ENCODE measurements at places on chromosomes 5 and 9.

DNA sequence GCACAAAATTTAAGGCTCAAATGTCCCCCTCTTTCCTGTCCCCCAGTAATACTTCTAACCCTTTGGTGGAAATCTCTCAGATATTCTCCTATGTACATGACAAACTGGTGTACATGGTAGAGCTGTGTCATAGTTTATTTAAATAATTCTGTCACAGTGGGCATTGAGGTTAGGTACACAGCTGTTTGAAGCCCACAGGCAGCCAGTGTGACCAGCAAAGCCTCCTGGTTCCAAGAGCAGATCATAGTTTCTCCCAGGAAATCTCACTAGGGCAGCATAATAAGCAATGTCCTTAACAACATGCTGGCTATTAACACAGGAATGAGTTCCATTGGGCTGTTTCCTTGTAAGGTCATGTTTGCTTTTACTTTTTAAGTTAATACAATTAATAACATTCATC, 63.9 kb downstream of the NDST1 start:
- DNase-seq, result no peak

DNA sequence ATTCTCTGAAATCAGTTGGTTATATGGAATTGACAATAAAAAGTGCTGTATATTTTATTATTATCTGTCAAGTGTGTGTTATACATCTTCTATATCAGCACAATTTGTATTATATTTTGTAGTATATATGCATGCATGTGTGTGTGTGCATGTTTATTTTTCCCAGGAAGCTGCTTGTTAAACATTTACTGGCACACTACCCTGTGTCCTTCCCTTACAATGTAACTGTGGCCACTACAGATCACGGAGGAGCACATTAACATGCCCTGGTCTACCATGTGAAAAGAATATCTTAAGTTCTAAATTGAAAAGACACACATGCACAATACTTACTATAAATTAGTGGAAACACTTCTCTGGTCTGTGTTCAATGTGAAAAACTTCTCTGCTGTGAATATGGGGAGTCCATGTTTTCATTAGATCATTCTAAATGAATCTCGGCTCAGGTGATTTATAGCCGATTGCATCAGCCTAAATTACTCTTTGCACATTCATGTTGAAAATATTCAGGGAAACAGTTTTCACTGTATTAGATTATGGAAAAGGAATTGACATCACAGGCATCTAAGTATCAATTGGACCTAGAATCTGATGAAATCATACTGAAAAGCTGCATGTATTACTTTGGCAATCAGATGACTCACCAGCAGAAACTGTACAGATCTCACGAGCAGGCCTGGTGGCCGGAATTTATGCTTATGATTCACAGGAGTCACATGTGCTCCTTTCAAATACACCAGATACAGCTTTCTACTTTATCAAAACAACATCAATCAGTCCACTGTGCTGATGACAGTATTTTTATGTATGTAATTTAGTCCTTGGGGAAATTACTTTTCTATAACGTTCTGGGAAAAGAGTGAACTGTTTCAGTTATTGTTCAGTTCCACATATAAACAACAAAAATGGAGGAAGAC, 39.4 kb downstream of the LURAP1L start:
- DNase-seq, result no peak

DNA sequence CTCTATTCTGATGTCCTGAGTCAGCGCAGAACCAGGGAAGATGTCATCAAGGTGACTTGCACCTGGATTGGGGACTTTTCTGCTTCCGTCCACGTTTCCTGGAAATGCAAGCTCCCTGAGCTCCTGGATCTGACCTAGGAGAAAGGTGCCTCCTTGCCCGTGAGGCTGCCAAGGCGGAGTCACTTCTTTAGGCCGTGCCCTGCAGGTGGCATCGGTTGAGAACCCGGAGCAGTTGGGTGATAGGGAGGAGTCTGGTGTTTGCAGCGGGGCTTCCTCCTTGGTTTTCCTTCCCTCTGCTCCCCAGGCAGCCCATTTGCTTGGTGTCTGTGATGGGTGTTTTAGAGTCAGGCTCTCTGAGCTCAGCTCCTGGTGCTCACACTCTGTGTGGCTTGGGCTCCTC, 15.2 kb downstream of the NANS start:
- no peak for DNase-seq

GRCh38 chr9:121246821-121247561, 21.0 kb upstream of the GSN start:
- no peak for DNase-seq

DNA sequence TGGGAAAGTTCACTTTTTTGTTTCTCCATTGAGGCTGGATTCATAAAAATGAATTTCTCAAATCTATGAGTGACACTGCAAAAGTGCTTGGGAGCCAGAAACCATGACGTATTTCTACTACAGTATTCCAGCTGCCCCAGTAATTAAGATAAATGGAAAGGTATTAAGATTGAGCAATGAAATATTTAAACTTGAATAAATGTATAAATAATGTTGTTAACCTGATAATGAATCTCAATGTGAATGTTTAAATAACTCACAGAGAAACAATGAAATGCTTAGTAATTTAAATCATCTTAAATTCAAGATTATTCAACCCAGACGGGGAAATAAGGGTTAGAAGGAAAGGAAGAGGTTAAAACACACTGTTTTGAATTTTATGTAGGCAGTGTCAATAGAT, 11.2 kb upstream of the SRP19 start:
- DNase-seq, result no peak

DNA sequence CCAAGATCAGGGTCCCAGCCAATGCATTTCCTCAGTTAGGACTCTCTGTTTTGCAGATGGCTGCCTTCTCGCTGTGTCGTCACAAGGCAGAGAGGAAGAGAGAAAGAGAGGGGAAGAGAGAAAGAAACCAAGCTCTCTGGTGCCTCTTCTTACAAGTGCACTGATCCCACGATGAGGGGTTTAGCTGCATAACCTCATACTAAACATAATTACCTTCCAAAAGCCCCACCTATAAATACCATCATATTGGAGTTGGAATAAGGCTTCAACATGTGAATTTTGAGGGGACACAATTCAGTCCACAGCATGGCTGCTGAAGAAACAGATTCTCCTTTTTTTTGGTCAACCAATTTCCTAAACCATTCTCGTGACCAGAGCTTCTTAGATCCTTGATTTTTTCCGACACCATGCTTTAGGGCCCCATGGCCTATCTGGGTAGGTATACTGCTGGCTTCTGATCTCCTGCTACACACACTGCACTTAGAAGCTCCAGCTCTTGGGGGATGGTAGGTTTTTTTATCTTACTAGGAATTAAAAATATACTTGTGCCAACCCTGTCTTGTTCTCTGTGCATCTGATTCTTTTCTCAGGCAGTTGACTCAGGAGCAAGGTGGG, 5.1 kb downstream of the CAMK4 start:
- DNase-seq, result no peak

DNA sequence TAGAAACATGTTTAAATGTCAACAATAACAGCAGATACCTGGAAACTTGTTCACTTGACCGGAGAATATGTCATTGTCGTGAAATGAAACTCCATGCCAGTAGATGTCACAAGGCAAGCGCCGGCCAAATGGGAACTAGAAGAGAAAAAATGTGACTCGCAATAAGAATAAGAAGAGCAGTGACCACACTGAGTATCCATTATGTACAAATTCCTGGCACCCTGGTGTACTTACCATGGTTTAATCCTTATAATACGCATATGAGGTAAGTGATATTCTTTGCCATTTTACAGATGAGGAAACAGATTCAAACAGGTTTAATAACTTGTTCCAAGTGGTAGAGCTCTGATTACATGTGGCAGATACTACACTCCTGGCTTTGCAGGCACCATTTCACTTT, 53.9 kb downstream of the TTLL11 start:
- DNase-seq, result no peak

DNA sequence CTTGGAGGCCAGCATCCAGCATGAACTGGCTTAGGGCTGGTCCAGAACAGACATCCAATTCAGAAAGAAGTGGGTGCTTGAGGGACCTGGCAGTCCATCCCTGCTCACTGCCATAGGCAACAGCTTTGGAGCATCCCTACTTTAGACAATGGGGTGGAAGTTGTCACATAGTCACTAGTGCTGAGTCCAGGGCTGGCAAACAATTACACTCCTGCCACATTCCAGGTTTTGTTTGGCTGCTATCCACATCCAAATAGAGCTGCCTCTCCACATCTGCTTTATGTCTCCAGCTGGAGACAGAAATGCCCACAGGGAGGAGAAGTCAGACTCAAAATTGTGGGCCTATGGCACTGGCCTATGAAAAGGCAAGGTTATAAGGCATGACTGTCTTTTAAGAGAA, 7.0 kb downstream of the FSTL4 start:
- no peak for DNase-seq

- no peak for DNase-seq
These were observed 153.2 kb upstream of the FGF10 start for GRCh38 chr5:44542470-44542869.

DNA sequence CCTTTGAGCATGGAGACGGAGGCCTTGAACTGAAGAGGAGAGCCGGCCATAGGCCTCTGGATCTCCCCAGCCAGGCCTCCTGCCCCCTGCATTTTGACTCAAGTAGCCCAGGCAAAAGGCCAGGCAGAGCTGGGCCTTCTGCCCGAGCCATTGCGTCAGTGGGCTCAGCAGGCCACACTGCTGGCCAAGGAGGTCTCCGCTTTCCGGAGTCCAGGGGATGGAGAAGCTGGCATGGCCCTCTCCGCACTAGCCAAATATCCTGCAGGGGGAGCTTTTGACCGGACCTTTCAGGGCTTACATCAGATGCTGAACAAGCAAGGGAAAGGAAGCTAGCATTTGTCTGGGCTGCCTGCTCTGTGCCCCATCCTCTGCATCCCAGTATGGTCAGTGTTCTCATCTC, 386.8 kb downstream of the TRIM36 start:
- DNase-seq, result no peak

GRCh38 chr5:132777209-132778069, at the start of gene SEPTIN8:
Gene SEPTIN8 (minus strand): TSS chr5:132777239. CDS start chr5:132777137, 102 bp downstream.
- DNase-seq, result peak; percentile 16

DNA sequence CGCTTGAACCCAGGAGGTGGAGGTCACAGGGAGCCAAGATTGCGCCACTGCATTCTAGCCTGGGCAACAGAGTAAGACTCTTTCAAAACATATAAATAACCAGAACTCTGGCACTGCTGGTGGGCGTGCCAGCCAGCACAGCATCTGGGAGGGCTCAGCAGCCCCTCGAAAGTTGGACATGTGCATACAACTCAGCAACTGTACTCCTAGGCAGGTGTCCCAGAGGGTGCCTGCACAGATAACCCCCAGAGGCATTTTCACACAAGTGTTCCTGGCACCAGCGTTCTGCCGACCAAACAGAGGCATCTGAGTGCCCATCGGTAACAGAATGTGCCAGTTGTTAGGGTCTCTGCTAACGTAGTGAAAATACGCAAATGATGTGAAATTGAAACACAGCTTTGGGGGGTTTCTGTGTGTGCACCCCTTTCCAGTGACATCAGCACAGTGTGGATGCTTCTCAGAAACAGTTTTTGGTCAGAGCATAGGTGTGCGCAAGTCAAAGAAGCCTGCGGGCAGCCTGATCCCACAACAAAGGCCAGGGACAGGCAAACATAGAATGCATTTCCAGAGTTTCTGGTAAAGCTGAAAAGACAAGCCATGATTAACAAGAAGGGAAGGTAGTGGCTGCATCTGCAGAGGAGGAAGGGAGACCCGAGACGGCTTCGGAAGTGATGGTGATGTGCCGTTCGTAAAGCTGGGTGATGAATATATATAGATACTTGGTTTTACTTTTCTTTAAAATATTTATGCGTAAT, 190.2 kb downstream of the CACNA1B start:
- no peak for DNase-seq

DNA sequence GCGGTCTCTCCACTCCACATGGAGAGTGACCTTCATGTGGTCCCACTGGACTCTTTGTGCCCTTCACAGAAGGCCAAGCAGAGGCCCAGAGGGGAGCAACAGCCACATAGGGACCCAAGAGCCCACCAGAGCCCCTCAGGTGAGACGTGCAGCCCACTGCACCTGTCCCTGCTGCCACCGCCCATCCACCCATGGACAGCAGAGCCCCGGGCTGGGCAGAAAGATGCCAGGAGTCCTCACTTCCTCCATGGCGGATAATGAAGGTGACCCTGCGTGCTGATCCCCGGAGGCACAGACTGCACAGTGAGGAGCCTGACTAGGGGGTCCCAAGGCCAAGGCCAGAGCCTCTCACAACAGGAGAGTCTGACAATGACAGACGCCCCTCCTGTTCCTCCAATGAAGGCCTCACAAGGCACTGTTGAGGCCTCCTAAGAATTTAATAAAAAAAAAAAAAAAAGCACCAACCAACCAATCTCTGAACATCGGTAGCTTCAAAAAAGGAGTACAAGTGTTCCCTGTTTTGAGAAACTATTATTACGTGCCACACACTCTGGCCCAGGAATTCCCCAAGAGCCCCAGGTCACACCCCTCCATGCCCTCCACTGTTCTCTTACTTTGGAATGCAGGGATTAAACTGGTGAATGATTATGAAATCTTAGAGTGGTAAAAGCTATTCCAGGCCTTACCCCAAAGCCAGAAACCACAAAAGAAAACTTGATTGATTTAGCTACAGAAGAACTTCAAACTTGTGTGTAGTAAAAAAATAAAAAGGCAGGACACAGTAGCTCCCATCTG, 2.8 kb upstream of the PPP1R26 start:
- DNase-seq, result no peak

DNA sequence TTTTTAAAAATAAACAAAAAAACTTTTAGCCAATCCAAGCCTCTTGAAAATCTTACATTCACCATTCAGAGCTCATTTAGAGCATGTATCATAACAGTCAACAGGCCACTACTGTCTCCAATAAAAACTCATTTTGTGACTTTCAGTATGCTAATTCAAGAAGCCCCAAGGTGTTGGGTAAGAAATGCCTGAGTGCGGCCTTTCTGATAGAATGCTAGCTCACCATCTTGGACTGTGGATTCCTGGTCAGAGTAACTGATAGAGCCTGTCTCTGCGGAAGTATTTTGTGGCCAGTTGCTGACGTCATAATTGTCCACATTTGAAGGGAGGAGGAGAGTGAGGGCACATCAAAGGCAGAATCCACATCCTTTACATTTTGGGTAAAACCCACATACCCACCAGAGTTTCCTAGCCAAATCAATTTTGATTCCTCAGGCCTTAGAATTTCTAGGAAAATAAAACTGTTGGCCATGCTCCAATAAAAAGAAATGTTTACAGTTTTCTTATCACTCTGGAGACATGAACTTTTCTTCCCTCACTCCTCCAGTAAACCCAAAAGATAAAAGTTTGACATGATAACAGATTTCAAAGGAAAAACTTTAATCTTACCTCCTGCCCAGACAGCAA, 41.1 kb upstream of the ERCC6L2 start:
- no peak for DNase-seq

Measured in activated T-helper 1 cell treated with Interleukin-2 at 50 U/mL for 16 hours (primary cell).